ENCODE measurements at places on chromosomes 16 and 17.

GRCh38 chr17:59826706-59827453 lies 65.9 kb downstream of the TUBD1 start:
- DNase-seq = no peak

- DNase-seq = no peak
Measured at GRCh38 chr17:57866319-57866718, 16.5 kb upstream of the MRPS23 start.

- no peak for DNase-seq
Measured at GRCh38 chr16:19175492-19176262, 7.6 kb downstream of the SYT17 start.

DNA sequence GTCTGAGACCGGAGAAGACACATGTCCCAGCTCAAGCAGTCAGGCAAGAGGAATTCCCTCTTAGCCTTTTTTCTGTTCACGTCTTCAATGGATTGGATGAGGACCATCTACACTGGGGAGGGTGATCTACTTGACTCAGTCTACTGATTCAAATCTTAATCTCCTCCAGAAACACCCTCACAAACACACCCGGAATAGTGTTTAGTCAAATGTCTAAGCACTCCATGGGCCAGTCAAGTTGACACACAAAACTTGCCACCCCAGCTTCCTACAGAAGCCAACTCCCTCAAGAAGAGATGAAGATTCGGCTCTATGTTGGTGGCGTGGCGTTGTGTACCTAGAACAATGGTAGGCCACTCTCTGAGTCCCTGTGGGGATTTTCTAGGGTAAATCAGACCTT lies 22.5 kb upstream of the NKD1 start:
- DNase-seq = no peak

DNA sequence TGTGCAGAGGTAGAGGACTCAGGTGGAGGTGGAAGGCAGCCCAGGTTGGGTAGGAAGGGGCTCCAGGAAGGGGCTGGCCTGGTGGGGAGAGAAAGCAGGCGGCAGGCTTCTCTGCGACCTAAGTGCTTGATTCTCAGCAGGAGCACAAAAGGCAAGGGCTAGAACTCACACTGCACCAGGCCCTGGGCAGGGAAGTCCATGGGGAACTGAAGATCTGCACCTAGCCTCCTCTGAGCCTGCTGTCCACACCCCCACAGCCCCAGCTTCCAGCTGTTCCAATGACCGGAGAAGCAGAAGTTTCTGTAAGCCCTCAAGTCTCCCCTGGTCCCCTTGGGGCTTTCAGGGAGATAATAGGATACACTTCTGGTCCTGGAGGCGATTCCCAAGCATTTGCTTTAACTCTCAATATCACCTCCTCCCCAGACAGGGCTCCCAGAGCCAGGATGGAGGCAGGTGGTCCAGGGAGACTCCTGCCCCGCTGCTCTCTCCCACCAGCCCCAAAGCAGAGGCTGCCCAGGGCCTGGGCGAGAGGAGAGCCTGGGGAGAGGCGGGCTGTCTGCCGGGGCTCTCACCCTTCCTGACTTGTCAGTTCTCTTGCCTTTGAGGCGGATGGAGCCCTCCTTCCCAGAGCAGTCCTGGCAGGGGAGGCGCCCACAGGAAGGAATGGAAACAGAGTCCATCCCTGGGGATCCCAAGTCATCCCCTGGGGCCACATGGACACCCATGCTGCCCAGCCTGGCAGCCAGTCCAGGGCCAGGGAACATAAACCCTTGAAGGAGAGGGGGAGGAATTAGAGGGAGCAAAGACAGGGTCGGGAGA lies 126.0 kb downstream of the RBFOX3 start:
- DNase-seq = no peak

DNA sequence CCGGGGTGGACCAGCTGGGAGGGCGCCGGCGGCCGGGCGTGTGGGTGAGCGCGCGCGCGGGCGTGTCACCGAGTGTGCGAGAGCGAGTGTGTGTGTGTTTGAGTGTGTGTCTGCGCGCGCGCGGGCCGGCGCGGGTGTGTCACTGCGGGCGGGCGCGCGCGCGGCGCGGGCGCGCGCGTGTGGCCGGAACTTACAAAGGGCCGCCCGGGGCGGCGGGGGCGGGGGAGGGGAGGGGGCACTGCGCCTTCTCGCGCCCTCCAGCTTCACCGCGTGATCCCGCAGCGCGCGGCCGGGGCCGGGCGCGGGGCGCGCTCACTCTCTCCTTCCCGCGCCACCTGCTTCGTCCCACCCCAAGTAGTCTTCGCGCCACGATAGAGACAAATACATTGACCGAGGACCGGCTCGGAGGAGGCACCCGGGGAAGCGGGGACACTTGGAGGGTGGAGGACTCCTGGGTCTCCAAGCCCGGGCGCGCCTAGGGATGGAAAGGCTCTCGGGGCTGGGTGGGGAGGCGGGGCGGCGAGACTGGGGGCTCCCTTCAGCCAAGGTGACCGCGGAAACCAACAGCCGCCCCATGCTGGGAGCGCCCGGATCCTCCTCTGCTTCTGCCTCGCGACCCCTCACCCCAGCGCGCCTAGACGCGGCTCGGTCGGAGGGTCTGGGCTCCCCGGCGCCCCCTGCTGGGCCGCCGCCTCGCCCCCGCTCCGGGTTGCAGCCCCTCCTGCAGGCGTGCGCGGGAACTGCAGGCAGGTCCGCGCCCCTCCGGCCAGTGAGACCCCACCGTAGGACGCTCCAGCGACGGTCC lies at the start of gene SRCIN1:
SRCIN1 (minus strand) TSS at position 112 of the 805 bp plus-strand sequence. CDS start 247 bp downstream, outside the sequence.
- DNase-seq = peak; percentile 16

DNA sequence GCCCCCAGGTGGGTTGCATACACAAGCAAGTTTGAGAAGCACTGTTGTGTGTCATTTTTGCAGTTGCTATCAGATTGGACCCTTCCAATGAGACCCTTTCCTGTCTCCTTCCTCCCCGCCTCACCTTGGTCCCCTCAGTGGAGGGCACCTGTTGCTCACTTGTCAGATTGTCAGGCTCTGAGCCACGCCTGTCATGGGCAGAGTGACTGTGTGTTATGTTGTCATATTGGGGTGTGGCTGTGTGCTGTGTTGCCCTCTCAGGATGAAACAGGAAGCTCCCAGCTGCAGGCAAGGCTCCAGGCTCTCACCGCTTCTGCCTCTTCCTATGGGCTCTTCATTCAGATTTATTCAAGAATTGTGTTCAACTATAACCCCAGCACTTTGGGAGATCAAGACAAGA lies 302.9 kb downstream of the CPPED1 start:
- no peak for DNase-seq

GRCh38 chr16:75206749-75207451 lies at the start of gene CTRB2:
CTRB2 (minus strand) TSS chr16:75207161; CDS start chr16:75207141, 20 bp downstream.
- DNase-seq = no peak

DNA sequence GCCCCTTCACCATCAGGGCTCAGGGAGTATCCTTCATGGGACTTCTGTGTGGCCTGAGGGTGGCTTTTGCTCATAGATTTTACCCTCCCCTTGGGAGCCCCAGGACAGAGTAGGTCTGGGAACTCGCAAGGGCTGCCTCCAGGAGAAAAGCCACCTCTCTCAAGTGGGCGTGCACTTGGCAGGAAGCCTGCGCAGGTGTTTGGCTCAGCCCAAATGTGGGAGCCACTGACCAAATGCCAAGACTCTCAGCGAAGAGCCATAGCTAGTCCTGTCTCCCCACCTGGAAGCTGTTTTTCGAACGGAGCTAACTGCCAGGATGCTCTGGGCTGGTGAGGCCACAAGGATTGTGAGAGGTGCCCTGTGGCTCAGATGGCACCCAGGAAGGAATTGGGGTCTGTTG lies 2.0 kb upstream of the HSD17B2 start:
- no peak for DNase-seq

DNA sequence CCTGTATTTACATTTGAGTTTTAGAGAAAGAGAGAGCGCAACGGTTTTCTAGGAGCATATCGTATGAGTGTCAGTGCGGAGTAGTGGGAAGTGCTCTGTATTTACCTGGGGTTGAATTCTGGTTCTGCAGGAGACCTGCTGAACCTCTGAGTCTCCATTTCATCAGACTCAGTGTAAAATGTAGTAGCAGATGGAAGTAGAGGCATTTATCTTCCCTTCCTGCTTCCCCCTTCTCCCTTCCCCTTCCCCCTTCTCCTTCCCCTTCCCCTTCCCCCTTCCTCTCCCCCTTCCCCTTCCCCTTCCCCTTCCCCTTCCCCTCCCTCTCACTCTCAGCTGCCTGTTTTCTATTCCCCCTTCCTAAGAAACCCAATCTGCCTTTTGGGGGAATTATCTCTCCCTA lies 426.9 kb downstream of the NPIPA7 start:
- DNase-seq = no peak

DNA sequence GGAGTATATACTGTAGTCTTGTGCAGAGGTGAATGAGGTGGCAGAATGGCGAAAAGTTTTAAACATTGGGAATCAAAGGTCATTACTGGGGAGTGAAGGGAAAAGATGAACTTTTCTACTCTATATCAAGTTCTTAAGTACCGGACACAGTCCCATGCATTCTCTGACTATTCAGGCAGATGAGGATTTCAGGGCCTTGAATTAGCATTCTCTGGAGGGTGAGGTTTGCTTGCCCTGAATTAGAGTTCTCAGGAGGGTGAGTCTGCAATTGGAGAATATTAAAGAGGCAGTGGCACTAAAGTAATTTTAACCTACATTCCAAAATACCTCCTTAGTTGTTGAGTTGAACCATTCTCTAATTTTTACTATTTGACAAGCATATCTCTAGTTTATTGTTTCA lies 9.1 kb downstream of the PSMD11 start:
- no peak for DNase-seq

- DNase-seq = no peak
Measured at GRCh38 chr17:27349540-27350021, 55.7 kb downstream of the WSB1 start.

- no peak for DNase-seq
Measured at GRCh38 chr16:56196381-56196780, 5.1 kb downstream of the GNAO1 start.

GRCh38 chr16:87145181-87146176 lies 171.7 kb downstream of the C16orf95 start:
- no peak for DNase-seq

GRCh38 chr17:63911657-63912100 lies 621 bp upstream of the CSHL1 start:
- DNase-seq = peak; percentile 36

- peak; percentile 46 for DNase-seq
Measured at GRCh38 chr16:87496447-87496801, 3.6 kb upstream of the ZCCHC14 start.

DNA sequence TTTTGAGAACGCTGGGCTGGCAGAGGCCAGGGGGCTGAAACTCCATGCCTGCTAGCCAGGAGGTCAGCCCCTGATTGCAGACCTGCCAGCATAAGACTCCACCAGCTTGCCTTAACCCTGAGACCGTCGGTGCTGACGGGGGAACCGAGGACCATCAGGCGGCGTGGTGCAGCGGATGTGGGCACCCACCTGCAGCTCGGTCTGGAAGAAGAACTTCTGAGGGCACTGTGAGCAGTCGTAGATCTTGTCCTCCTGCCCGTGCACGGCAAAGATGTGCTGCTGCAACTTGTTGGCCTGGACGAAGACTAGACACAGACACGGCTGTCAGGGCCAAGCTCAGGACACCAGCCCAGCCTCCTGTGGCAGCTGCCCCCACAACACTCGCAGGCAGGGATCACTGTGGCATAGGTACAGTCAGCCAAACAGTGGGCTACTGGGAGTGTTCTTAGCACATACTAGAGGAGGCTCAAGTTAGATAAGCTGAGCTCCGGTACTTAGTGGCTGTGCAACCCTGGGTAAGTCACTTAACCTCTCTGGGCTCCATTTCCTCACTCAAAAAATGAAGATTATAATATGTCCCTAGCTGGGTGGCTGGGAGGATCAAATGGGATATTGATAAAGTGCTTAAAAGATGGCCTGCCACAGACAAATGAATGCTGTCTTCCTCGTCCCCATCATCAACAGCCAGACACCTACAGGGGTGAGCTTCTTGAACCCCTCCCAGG lies 150.0 kb downstream of the C16orf78 start:
- no peak for DNase-seq

DNA sequence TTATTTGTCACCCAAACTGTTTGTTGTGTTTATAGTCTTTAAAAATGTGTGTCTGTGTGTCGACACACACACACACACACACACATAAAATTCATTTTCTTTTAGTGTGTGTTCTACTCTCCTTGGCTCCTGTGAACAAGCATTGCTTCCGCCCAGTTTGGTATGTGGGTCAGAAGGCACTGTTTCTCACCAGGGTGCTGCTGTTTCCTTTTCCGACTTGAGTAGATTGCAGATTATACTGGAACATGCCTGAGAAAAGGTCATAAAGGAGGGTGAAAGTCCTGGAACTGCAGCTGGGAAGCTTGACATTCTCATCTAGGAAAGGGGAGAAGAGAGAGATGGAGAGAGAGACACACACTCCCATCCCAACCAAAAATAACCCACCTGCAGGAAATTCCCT lies 330.3 kb downstream of the BCAS3 start:
- DNase-seq = no peak

DNA sequence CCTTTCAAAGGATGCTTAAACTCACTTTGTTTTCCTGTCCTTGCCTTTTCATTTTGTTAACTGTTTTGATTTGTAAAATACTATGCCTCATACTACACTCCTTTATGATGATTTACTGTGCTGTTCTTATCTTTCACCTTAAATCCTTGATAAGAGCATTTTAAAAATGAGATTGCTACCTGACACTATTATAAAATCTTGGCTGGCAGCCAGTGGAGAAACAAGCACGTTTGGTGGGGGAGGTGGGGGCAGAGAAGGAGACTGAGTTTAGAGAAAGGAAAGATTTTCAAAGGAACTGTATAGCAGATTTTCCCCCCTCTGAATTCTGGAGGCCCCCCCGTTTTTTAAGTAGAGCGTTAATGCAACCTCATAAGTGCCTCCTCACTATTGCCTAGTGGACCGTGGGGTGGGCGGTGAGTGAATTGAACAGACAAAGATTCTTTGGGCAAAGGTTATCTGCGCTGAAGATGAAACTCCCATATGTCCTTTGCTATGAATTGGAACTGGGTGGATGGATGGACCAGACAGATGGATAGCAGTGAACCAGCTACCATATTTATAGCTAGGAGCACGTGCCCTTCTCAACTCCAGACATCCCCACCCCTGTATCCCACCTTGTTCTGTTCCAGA lies 200.2 kb downstream of the CCDC182 start:
- DNase-seq = no peak

DNA sequence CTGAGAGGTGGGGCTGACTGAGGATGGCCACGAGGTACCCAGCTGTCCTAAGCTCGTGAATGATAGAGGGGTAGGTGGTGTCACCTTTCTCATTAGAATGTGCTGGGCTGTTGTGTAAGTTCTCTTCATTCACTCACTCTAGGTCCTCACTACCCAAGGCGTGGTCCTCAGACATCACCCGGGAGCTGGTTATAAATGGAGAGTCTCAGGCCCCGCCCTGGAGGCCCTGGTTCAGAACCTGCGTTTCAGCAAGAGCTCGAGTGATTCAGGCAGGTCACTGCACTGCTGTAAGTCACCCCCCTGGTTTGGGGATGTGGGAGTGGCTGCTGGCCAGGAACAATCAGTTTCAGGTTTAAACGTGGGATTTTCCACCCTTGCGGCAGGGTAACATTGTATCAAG lies 139.8 kb downstream of the FOXL1 start:
- DNase-seq = no peak

GRCh38 chr17:51427323-51427811 lies 167.0 kb downstream of the UTP18 start:
- DNase-seq = no peak

- DNase-seq = no peak
Measured at GRCh38 chr16:29696881-29697331, 17.9 kb downstream of the QPRT start.

- no peak for DNase-seq
Measured at GRCh38 chr16:11871193-11871592, 19.9 kb upstream of the RSL1D1 start.
